Stimulated activated CD4-positive, alpha-beta T cell treated with anti-CD3 and anti-CD28 coated beads, Interleukin-4, amount 100 ng/mL, for 24 hours (primary cell): ENCODE measurements at places on chromosomes 4 and X.

GRCh38 chr4:5999830-6000365 lies 18.3 kb downstream of the C4orf50 start:
- no peak for DNase-seq

- DNase-seq, result peak; percentile 3
Measured at GRCh38 chrX:68686097-68686977, 38.9 kb downstream of the STARD8 start.

- peak; percentile 60 for DNase-seq
Measured at GRCh38 chr4:139988863-139989765, 164.9 kb downstream of the MAML3 start.

DNA sequence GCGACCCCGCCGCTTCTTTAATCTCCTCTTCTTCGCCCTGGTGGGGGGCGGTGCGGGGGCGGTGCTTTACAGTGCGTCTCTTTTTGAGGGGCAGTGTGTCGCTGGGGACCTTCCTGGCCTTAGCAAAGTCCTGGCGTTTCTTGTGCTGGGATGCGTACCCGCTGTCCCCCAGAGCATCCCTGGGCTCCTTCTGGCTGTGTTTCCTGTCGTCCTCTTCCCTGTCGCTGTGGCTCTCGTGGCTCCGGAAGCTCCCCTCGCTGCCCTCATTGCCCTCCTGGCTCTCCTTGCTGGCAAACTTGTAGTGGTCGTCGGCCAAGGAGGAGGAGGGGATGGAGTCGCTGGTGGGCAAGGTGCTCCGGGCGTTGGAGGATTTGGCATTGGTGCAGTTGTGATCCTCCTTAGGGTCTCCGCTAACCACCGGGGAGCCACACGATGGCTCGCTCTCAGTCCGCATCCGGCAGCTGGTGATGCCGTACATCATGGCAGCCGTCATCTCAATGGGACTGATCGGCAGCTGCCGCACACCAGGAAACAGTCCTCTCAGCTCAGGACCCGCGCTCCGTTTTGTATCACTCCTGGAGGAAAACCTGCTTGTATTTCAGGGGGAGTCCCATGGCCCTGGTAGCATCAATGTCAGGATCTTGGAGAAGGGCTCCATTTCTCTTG lies 30.4 kb upstream of the TMSB15A start:
- DNase-seq, result peak; percentile 3

- DNase-seq, result no peak
Measured at GRCh38 chr4:138275963-138276621, 33.9 kb upstream of the SLC7A11 start.

DNA sequence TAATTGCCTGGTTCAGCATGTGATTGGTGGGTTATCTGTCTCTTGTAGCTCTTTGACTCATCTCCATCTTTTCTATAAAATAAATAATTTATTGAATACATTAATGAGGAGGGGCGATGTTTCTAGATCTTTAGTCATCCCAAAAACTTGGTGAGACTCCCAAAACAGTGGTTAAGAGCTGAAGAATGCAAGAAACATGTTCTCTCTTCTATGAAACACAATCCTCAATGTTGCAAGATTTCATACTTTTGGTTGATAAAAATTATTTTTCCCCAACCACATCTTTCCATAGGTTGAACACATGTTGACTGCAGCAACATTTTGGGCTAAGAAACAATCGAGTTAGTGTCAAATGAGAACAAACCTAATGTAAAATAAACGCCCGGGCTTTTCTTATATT lies 1.2 kb upstream of the TMEM47 start:
- no peak for DNase-seq

- DNase-seq, result no peak
Measured at GRCh38 chr4:147840838-147841738, 109.2 kb downstream of the ARHGAP10 start.

- DNase-seq, result no peak
Measured at GRCh38 chr4:28883211-28883610, 1837.0 kb upstream of the PCDH7 start.

DNA sequence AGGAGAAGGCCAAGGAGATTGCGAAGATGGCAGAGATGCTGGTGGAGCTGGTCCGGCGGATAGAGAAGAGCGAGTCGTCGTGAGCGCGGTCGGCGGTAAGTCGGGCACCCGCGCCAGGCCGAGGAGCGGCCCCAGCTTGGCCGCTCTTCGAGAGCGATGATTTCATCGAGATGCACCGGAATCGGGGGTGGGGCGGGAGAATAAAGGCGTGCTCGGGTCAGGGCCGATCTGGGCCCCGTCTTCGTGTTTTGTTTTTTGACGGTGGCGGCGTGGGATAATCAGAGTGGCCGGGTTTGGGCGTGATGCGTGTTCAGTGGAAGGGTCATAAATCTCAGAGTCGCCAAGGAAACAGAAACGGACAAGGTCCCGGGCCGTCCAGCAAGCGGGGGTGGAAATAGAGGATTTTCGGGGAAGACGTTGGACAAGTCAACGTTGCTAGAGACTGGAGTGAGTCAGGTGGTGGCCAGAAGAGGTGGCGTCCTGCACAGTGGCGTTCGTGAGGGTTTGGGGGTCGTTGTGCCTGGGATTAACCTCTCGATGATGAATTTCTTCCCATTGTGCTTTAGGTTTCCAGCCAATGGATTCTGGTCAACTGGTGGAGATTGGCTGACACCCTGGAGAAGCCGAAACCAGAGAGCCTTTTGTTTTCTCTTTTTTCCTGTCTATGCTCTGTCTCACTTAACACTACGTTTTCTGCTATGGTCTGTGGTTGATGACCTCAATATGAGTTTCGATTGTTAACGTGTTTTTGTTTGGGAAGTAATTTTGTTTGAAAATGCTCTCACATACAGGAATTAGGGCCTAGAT lies 882 bp downstream of the MRFAP1 start:
- DNase-seq, result peak; percentile 47

DNA sequence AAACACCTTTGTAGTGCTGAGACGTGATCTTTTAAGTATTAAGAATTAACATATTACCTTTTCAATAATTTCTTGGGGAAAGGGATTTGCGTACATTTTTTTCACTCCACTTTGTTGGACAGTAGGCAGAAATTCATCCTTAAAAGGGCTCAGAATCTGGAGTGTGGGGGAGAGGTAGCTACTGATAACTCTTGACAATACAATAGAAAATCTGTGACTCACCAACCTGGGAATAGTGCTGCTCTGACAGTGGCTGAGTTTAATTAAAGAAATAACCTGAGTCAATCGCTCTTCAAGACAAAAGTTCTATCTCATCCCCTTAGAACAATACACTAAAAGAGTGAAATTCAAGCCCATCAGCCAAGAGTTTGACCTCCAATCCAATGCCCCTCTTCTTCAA lies 60.2 kb downstream of the SLC9A7 start:
- DNase-seq, result no peak

- no peak for DNase-seq
Measured at GRCh38 chr4:44194365-44194764, 254.2 kb downstream of the KCTD8 start.

DNA sequence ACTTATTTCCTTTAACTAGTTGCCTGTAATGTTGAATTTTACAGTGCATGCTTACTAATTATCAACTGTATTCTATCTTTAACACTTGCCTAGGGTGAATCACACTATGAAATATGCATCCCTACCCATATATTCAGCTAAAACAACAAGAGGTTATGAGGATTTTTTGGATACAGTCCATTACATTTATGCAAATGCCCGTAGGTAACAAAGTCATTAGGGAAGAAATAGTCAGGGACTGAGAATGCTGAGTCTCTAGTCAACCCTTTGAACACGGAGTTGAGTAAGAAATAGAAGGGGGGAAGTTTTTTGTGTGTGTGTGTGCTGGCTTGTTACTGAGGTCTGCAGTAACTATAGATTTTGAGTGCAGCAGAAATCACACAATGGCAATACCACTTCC lies 26.1 kb upstream of the CBLL2 start:
- DNase-seq, result no peak

GRCh38 chr4:184463856-184464255 lies 10.5 kb downstream of the IRF2 start:
- no peak for DNase-seq

- DNase-seq, result no peak
Measured at GRCh38 chrX:45300638-45301037, 100.0 kb upstream of the DIPK2B start.

GRCh38 chr4:23911675-23912455 lies 22.0 kb upstream of the PPARGC1A start:
- DNase-seq, result no peak

GRCh38 chrX:25020391-25020904 lies 4.7 kb upstream of the ARX start:
- no peak for DNase-seq

GRCh38 chr4:59689149-59689548 lies 1511.0 kb upstream of the ADGRL3 start:
- no peak for DNase-seq

- DNase-seq, result no peak
Measured at GRCh38 chrX:56746996-56747395, 18.0 kb downstream of the NBDY start.

DNA sequence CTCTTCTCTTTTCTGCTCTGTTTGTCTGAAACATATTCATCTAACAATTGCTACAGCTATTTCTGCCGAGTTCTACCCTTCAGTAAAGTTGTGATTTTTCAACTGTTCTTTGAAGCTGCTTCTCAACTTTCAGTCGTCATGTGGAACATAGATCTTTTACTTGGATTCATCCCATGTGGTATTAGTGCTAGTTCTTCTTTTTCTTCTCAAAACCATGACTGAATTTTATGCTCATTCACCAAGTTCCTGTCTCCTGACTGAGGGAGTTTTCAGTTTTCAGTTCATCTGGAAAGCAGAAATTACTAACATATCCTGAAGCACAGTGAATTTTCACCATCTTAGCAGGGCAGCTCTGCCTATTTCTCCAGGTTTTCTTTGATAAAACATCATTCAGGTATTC lies 12.1 kb downstream of the ACSL4 start:
- DNase-seq, result no peak

DNA sequence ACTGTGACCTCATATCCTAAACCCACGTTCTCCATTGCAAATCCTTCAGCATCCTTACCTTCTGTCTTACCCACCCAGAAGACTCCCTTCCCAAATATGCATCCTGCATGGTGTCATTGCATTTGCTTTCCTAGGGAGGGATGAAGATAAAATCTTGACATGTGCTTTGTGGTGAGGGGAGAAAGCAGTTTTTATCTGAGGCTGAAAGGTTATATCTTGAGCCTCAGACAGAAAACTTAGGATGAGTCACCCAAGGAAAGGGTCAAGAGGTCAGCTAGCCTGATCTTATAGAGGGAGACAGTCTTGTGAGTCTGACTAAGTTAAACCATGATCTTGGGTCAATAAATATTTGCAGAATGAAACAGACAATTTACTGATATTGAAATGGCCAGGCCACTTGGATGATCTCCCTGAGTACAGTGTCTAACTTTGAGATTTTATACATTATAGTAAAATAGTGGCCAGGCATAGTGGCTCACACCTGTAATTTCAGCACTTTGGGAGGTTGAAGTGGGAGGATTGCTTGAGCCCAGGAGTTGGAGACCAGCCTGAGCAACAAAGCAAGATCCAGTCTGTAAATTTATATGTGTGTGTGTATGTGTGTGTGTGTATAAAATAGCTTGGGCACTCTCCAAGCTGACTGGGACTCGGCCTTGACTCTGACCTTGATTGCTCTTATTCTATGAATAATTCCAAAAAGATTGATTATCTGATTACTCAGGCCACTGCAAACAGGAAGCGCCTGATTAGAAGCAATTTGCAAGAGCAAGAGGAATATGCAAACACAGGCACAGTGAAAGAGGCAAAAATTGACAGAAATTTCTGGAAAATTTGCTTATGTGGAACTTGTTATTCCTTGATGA lies 15.4 kb upstream of the FAM9C start:
- no peak for DNase-seq

DNA sequence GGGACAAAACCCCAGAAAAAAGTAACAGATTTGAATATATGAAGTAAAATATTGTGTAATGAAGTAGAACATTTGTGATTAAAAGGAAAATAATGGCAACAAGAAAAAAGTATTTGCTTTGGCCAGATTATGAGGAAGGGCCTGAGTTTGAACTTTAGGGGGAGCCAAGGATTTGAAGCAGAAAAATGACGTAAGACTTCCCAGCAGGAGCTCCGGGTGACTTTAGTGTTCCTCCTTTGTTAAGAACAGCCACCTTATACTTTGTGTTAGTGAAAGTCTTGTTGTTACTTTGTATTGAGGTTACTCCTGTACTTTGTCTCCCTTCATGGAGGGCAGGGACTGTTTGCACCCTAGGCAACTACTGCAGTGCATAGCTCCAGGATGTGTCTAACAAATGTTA lies 41.1 kb downstream of the DCUN1D4 start:
- no peak for DNase-seq

DNA sequence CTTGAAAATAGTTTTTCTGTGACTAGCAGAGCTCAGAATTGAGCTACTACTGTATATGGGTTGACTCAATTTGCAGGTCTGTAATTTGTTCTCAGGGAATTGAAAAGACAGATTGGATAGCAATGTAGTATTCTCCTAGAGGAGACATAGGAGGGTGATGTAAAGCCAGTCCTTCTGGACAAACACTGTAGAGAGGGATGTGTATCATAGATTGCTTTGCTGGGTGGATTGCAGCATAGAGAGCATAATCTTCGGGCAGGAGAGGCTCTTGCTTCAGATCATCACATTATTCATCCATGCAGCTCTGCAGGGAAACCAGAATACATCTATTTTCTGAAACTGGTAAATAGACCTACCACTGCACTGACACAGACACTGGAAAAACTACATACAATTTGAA lies 1110.5 kb downstream of the RAPGEF2 start:
- DNase-seq, result no peak

DNA sequence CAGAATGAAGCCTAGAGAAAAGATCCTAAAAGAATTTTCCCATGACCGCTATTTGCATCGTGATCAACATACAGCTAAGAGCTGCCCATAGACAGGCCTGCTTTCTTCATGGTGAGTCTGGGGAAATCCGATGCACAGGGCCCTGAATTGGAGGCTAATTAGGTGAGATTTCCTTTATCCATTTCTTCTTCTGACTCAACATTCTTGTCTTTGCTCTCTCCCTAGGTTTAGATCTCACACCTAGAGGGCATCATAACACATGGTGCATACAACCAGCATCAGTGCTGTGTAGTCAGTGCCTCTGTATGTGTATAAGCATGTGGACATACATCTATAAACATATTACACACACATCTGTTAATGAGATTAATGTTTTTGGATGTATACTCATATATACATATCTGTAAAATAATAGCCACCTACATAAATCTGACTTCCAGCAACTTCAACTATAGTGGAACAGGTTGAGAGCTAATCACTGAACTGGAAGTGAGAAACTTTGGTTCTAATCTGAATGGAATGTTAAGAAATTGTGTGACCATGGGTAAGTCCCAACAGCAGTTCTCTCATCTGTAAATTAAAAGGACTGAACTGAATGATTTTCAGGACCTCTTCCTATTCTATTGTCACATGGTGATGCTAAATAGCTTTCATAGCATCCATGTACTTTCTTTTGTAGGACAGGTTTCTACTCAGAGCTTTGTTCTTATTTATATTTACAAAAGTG lies 17.5 kb downstream of the GATB start:
- DNase-seq, result no peak
